ENCODE measurements at places on chromosomes 2 and 18. TPM values are rescaled to one million over a fixed set of nuclear protein-coding genes. Genes with fewer than 3 reads are reported as not detected.

The CYP26B1 gene
- polyA plus RNA-seq: 0.19 TPM

The TET3 gene
- 5.5 TPM for polyA plus RNA-seq

The ANKRD30BL gene
- 0.05 TPM for polyA plus RNA-seq

The SCN1A gene
- polyA plus RNA-seq: 0.16 TPM

The IL36G gene
- polyA plus RNA-seq: 0.06 TPM

The TTN gene
- 0.30 TPM for polyA plus RNA-seq
